ENCODE measurements at places on chromosomes 16 and 17. TPM values are rescaled to one million over a fixed set of nuclear protein-coding genes. Genes with fewer than 3 reads are reported as not detected.

GRCh38 chr17:81648013-81648706, 8.2 kb downstream of the PDE6G start:
- no peak overlapping the region for H3K27ac ChIP-seq
- H3K4me1 ChIP-seq = no peaks in the 10 kb centered on the region
- H3K36me3 ChIP-seq = no peaks in the 10 kb centered on the region
- no peak for DNase-seq
- H3K27me3 ChIP-seq = no peaks in the 10 kb centered on the region

GRCh38 chr17:80855948-80856862, 135.4 kb upstream of the CHMP6 start:
- no peak overlapping the region for H3K27ac ChIP-seq
- DNase-seq = no peak
- H3K27me3 ChIP-seq = no peaks in the 10 kb centered on the region
- H3K36me3 ChIP-seq = no peaks in the 10 kb centered on the region
- H3K4me3 ChIP-seq = no peak overlapping the region

Gene MYH2
- total RNA-seq = not detected

Gene HOXB2
- total RNA-seq = not detected

GRCh38 chr17:59707971-59708430, 547 bp downstream of the VMP1 start:
- H3K4me1 ChIP-seq = peaks cover 51% of the 10 kb centered on the region
- DNase-seq = peak; percentile 64
- peak overlapping the region; percentile 91 for H3K4me3 ChIP-seq

DNA sequence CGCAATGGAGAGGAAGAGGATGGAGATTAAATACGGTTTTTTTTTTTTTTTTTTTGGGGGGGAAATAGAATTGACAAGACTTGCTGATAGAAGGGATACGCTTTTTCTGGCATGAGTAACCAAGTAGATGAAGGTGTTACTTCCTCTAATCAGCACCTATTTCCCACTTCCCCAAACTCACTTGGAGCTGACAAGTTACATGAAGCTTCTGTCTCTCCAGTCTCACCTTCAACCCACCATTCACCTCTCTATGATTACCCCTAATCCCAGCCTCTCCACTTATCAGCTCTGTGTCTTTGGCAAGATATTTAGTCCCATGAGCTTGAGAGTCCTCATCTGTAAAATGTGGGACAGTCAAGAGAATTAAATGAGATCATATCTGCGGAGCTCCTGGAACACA, 185.9 kb upstream of the HS3ST3A1 start:
- peaks cover 8% of the 10 kb centered on the region for H3K4me1 ChIP-seq
- H3K4me3 ChIP-seq = no peak overlapping the region
- H3K27me3 ChIP-seq = no peaks in the 10 kb centered on the region
- H3K27ac ChIP-seq = no peak overlapping the region
- DNase-seq = peak; percentile 49

- no peak overlapping the region for H3K27ac ChIP-seq
- no peaks in the 10 kb centered on the region for H3K27me3 ChIP-seq
- no peak for DNase-seq
- no peaks in the 10 kb centered on the region for H3K36me3 ChIP-seq
- no peaks in the 10 kb centered on the region for H3K4me1 ChIP-seq
Measured at GRCh38 chr16:86910161-86910769, 331.9 kb downstream of the FOXL1 start.

GRCh38 chr16:11327277-11328171, 17.7 kb upstream of the RMI2 start:
- H3K4me3 ChIP-seq = no peak overlapping the region
- peaks cover 3% of the 10 kb centered on the region for H3K27me3 ChIP-seq
- H3K27ac ChIP-seq = no peak overlapping the region
- no peaks in the 10 kb centered on the region for H3K36me3 ChIP-seq

DNA sequence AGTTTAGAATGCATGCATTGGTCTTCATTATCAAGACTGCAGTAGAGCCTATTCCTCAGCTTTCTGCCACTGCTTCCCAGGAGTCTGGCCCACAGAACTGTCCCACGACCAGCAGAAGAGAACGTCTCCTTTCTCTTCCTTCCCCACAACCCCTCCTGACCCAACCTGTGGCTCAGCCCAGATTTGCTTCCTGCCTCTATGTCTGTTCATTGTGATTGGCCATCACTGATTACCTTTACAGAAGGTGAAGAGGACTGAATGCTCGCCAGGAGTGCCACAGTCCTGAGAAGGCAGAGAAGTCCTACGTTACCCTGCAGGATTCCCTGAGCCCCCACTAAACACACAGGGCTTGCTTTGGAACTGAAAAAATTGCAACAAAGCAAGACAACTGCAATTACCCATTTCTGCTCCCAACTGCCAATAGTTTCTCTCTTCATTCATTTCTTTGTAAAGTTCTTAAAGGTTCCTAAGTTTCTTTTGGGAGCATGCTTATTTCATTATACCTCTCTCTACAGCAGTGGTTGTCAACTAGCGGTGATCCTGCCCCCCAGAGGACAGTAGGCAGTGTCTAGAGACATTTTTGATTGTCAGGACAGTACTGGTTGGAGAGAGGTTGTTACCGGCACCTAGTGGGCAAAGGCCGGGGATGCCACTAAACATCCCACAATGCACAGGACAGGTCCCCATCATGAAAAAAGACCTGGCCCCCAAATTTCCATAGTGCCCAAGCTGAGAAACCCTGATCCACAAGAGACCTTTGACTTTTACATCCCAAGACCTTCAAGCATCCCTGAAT, 4.5 kb upstream of the NAT9 start:
- DNase-seq = peak; percentile 85
- peaks cover 45% of the 10 kb centered on the region for H3K4me1 ChIP-seq
- no peaks in the 10 kb centered on the region for H3K27me3 ChIP-seq
- no peak overlapping the region for H3K27ac ChIP-seq
- no peaks in the 10 kb centered on the region for H3K36me3 ChIP-seq

DNA sequence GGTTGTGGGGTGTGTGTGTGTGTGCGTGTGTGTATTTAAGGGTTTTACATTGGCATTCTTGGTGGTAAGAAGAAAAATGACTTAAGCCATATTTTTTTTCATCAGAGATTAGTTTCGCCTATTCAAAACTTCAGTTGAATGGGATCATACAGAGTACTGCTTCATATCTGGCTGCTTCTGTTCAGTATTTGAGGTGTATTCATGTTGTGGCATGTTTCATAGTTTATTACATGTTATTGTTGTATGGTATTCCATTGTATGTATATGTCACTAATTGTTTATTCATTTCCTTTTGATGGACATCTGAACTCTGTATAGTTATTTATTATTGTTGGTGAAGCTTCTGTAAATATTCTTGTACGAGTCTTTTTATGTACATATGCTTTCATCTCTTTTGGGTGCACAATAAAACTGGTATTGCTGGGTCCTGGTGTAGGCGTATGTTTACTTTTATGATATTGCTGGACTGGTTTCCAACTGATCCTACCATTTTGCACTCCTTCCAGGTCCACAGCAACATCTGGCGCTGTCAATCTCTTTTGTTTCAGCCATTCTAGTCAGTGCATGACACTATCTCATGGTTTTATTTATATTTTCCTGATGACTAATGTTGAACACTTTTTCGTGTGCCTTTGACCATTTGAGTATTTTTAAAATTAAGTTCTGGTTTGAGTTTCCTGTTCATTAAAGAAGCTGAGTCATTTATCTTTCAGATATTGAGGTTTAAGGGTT, 77.4 kb upstream of the MAF start:
- DNase-seq = no peak
- H3K4me1 ChIP-seq = no peaks in the 10 kb centered on the region
- H3K4me3 ChIP-seq = no peak overlapping the region
- no peaks in the 10 kb centered on the region for H3K36me3 ChIP-seq
- no peaks in the 10 kb centered on the region for H3K27me3 ChIP-seq

DNA sequence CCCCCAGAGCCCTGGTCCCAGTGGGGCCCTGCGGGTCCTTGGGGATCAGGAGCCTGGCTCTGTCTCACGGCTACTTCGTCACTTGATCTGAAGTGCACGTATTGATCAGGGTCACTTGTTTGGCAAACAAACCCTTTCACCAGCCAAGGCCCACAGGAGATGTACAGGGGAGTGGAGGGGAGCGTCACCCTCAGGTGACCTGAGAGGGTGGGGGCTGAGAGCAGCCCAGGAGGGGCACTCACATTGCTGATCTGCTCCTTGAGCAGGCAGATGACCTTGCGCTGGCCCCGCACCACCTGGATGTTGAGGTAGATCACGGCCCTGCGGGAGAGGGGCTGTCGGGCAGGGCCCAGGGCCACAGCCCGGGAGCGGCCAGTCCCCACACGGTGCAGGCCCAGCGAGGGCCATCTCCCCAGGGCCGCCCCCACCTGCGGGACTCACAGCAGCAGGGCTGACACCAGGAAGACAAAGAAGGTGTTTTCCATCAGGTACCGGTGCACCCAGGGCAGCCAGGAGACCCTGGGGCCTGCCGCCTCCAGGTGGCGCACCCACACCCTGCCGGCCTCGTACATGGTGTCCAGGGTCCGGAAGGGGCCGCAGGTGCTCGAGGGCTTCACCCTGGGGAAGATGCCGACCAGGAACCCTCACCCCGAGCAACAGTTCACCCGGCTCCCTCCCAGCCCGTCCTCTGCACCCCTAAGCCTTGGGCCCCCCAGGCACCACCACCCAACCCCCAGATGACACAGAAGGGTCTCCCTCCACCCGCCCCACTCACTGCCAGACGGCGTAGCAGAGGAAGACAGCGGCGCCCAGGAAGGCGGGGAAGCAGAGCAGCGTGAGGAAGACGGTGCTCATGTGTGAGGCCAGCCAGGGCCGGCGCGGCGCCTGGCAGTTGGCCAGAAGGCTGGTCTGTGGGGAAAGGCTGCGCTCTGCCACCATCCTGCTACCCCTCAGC, 11.3 kb downstream of the TMC6 start:
- no peaks in the 10 kb centered on the region for H3K27me3 ChIP-seq
- H3K27ac ChIP-seq = no peak overlapping the region
- DNase-seq = no peak
- H3K36me3 ChIP-seq = peaks cover 5% of the 10 kb centered on the region

DNA sequence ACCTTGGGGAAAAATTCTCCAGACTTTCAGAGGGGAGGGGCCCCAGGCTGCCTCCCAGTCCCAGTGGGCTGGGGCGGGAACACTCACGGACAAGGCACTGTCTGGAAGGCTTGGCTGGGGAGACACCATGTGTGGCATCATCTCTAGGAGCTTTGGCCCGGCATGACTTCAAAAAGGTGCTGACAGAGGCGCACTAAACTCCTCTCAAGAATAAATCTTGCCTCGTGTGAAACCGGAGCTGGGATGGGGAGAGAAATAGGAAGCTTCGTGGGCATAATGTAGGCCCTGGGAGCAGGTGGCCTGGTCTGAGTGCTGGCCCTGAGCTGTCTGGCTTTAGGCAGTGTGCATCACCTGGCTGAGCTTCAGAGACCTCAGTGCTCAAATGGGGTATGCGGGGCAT, 5.7 kb downstream of the WSCD1 start:
- H3K4me1 ChIP-seq = peaks cover 13% of the 10 kb centered on the region
- H3K4me3 ChIP-seq = no peak overlapping the region
- H3K36me3 ChIP-seq = no peaks in the 10 kb centered on the region
- no peaks in the 10 kb centered on the region for H3K27me3 ChIP-seq
- H3K27ac ChIP-seq = no peak overlapping the region

Gene TBC1D3K
- not detected for total RNA-seq

Gene CHST5
- total RNA-seq = 0.76 TPM

Gene HSD11B2
- not detected for total RNA-seq

Gene BTBD17
- not detected for total RNA-seq

- H3K4me3 ChIP-seq = peak overlapping the region; percentile 91
- no peaks in the 10 kb centered on the region for H3K27me3 ChIP-seq
- H3K4me1 ChIP-seq = peaks cover 18% of the 10 kb centered on the region
- peaks cover 18% of the 10 kb centered on the region for H3K36me3 ChIP-seq
- DNase-seq = peak; percentile 66
Measured at GRCh38 chr16:1310832-1311200, 1.4 kb downstream of the UBE2I start.

Gene VPS9D1
- 5.6 TPM for total RNA-seq

DNA sequence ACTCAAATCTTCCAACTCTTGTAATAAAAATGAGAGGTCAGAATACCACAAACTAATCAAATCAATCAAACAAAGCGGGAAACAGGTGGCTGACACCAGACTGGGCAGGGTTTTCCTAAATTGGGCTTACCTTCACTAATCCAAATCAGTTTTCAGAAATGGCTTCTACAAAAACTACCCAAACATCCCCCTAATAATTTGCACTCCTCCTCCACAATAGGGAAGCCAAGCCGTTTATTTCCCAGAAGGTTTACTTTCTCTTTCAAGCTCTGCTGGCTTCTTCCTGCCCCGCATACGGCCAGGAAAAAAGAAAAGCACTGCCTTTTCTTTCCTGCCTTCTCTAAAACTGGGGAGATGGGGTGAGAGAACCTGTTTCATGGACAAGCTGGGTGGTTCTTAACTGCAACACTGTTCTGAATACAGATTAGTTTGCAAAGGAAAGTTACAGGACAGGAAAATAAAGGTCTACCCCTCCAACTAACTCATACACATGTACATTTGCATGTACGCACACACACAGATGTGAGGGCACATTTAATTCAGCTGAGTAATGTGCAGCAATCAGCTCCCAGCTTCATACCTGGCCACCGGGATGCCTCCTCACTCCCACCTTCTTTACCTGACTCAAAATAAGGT, 9.2 kb downstream of the STAT3 start:
- no peaks in the 10 kb centered on the region for H3K27me3 ChIP-seq
- H3K36me3 ChIP-seq = no peaks in the 10 kb centered on the region
- H3K4me1 ChIP-seq = peaks cover 42% of the 10 kb centered on the region
- no peak for DNase-seq
- no peak overlapping the region for H3K27ac ChIP-seq
- H3K4me3 ChIP-seq = peak overlapping the region; percentile 58

Gene G6PC1
- not detected for total RNA-seq

DNA sequence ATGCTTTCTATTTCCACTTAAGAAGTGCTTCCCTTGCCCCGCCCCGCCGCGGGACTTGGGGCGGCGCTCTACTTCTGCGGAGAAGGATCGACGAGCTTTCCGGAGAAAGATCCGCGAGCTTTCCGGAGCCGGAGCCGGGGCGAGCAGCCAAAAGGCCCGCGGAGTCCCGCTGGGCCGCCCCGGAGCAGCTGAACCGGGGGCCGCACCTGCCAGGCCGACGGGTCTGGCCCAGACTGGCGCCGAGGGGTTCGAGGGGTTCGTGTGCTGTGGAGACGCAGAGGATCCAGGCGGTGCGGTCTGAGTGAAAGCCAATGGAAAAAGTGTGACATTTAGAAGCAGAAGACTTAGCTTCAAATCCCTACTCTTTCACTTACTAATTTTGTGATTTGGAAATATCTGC, 50.8 kb downstream of the TBC1D26 start:
- H3K4me3 ChIP-seq = no peak overlapping the region
- DNase-seq = no peak
- H3K4me1 ChIP-seq = no peaks in the 10 kb centered on the region
- H3K27me3 ChIP-seq = no peaks in the 10 kb centered on the region
- H3K36me3 ChIP-seq = no peaks in the 10 kb centered on the region
- no peak overlapping the region for H3K27ac ChIP-seq

Gene HES7
- total RNA-seq = 0.37 TPM

GRCh38 chr17:48478224-48479013, 48.4 kb upstream of the SKAP1 start:
- H3K4me1 ChIP-seq = peaks cover 20% of the 10 kb centered on the region
- peak; percentile 78 for DNase-seq
- H3K27ac ChIP-seq = peak overlapping the region; percentile 54
- H3K27me3 ChIP-seq = no peaks in the 10 kb centered on the region

- H3K27ac ChIP-seq = no peak overlapping the region
- H3K4me1 ChIP-seq = peaks cover 5% of the 10 kb centered on the region
- DNase-seq = no peak
- H3K4me3 ChIP-seq = no peak overlapping the region
- H3K36me3 ChIP-seq = peaks cover 13% of the 10 kb centered on the region
Measured at GRCh38 chr17:32484628-32485027, 2.2 kb upstream of the CDK5R1 start.
